ENCODE measurements at places on chromosomes 11 and 22.

- DNase-seq: no peak
Observed at GRCh38 chr11:35363246-35363801, 56.0 kb downstream of the SLC1A2 start.

- DNase-seq: no peak
Observed at GRCh38 chr22:50498322-50498890, 9.1 kb downstream of the LMF2 start.

DNA sequence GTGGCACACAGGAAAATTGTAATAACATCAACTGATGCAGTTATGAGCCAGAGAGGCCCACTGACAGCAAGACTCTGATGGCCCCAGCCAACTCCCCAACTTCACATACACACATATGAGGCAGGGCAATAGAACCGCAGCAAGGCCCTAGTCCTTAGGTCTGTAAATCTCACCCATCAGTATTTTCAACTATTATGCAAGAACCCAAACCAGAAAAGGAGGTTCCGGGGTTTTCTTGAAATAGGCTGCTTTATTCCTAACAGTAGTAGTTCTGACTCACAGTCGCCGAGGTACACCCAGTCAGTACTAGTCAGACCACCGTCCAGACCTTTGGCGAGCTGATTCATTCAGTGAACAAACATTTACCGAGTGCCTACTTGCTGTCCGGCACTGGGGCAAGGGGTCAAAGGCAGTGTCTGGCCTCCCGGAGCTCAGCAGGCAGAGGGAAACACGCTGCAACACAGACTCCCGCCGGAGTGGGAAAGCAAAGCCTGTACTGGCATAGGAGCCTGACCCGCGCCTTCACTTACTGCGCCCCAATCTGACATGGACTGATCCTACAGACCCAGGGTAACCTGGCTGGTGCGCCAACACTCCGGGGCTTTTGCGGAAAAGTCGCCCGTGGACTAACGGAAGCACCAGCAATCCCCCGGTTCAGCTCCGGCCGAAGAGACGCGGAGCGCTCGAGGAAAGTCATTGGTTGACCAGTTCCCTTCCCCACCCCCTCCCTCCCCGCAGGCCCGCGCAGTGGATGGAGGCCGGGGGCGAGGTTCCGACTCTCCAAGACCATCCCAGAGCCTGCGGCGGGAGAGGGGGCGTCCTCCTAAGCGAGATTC, 1.3 kb downstream of the PLEKHA7 start:
- peak; percentile 58 for DNase-seq

DNA sequence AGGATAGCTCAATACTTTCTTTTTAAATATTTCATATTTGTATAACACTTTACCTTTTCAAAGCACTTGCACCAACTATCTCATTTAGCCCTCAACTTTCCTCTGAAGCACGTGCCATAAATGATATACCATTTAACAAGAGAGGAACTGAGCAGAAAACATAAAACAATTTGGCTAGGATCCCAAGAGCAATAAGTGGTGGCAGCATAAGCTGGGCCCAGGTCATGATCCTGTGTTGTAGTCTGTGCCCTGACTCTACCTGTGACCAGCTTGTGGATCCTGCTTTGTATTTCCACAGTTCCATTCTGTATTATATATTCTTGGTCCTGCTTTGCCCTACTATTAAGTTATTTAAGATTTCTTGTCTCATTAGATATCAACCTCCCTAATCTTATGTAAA, 11.5 kb downstream of the ATP5MG start:
- DNase-seq: no peak

GRCh38 chr11:44334356-44335004, 24.5 kb upstream of the ALX4 start:
- DNase-seq: no peak

GRCh38 chr22:43313890-43314474, 29.2 kb downstream of the SCUBE1 start:
- no peak for DNase-seq

- DNase-seq: no peak
Observed at GRCh38 chr11:101738452-101738851, 154.6 kb upstream of the TRPC6 start.

- DNase-seq: no peak
Observed at GRCh38 chr11:116989184-116989583, 109.0 kb downstream of the SIK3 start.

GRCh38 chr22:45549762-45550378, 47.2 kb downstream of the FBLN1 start:
- DNase-seq: no peak

GRCh38 chr11:69641681-69642548, 959 bp downstream of the CCND1 start:
- DNase-seq: no peak

DNA sequence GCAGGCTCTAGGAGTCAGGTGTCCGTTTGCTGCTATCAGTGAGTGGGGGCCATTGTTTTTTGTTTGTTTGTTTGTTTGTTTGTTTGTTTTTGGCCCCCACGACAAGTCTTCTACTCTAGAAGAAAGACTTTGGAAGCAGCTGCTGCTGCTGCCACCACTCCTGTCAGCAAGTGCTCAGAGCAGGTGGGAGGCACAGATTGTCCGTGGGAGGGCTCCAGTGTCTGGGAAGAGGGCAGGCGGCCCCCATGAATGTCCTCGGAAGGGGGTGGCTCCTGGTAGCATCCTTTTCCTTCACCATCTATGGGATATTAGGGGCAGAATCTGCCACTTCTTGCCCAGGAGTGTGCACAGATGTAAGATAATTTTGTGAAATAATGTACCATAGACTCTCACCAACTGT, 37.8 kb upstream of the YWHAH start:
- no peak for DNase-seq

DNA sequence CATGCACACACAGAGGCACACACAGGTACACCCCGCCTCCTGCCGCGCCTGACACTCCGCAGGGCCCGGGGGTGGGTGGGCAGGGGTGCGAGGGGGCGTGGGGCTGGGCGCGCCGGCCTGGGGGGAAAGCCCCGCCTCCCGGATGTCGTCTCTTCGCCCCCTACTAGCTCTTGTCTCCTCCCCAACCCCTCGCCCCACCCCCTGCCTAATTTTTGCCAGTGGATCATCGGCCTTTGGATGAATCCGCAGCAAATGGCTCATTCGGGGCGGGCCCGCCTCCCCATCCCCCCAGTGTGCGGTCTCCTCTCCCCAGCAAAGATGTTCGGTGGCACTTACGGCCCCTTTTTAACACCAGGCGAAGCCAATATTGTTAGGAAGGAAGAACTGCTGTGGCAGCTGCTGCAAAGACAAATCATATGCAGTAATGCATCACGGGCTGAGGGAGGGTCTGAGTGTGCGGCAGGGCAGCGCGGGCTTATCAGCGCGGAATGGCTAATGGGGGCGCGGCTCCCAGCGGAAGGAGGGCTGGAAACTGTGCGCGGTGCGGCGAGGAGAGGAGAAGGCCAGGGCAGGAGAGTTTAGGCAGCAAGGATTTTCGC, 13.4 kb upstream of the NECTIN1 start:
- DNase-seq: no peak

DNA sequence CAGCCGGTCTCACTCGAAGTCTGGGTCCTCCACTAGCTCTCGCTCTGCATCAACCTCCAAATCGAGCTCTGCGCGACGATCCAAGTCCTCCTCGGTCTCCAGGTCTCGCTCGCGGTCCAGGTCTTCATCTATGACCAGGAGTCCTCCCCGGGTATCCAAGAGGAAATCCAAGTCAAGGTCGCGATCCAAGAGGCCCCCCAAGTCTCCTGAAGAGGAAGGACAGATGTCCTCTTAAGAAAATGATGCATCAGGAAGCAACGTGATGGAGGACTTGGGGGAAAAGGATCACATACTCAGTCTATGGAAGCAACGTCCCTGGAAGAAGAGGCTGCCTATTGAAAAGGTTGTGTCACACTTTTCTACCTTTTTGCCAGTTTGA, 1.1 kb downstream of the SRSF8 start:
- no peak for DNase-seq

- DNase-seq: peak; percentile 83
Observed at GRCh38 chr22:19179497-19180048, 1.0 kb upstream of the SLC25A1 start.

- DNase-seq: no peak
Observed at GRCh38 chr11:77424644-77425043, 49.2 kb downstream of the PAK1 start.

- no peak for DNase-seq
Observed at GRCh38 chr11:29119707-29120618, 896.9 kb downstream of the KCNA4 start.

GRCh38 chr11:119934267-119934666, 203.6 kb downstream of the TRIM29 start:
- DNase-seq: no peak

DNA sequence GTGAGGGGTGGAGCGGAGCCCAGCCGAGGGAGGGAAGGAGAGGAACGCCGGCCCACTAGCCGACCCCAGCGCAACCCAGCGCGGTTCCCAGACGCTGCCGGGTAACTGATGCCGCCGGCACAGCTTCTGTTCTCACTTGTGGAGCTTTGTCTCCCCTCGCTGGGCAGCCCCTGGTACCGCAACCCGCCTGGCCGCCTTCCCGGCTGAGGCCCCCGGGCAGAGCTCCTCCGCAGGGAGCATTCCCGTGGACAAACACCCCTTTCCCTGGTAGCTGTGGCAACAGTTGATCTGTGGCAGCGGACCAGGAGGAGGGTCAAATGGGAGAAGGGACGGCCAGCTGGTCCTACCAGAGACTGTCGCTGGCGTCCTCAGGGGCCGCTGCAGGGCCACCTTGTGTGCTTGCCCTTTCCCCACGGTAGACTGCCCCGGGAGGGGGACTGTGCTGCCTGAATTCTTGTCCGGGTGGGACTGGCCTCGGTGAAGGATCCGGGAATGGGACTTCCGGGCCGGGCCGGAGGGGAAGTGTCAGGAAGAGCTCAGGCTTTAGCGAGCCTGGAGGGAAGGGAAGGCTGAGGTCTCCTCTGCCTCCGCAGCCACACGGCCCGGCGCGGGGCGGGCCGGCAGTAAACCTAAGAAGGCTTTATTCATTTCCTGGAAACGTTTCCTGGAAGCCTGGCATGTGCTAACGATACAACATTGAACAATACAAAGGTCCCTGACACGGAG, 468.0 kb downstream of the OPCML start:
- DNase-seq: peak; percentile 38

GRCh38 chr11:123406441-123407129, 23.5 kb upstream of the GRAMD1B start:
- DNase-seq: no peak

GRCh38 chr11:201966-202365, 5.2 kb downstream of the BET1L start:
- DNase-seq: peak; percentile 9

- no peak for DNase-seq
Observed at GRCh38 chr22:24209016-24209415, 27.7 kb downstream of the SUSD2 start.

Data from ovary (tissue), 10 donors.